Stimulated activated memory B cell treated with anti-CD40 and anti-IgM and Interleukin-4, amounts not matched to agents 10 μg/mL and 1 μg/mL and 100 μg/mL, for 72 hours (primary cell): ENCODE measurements at places on chromosomes 1 and 21.
A peak's percentile ranks its signal among the peaks of the same experiment; 100 is the strongest.

DNA sequence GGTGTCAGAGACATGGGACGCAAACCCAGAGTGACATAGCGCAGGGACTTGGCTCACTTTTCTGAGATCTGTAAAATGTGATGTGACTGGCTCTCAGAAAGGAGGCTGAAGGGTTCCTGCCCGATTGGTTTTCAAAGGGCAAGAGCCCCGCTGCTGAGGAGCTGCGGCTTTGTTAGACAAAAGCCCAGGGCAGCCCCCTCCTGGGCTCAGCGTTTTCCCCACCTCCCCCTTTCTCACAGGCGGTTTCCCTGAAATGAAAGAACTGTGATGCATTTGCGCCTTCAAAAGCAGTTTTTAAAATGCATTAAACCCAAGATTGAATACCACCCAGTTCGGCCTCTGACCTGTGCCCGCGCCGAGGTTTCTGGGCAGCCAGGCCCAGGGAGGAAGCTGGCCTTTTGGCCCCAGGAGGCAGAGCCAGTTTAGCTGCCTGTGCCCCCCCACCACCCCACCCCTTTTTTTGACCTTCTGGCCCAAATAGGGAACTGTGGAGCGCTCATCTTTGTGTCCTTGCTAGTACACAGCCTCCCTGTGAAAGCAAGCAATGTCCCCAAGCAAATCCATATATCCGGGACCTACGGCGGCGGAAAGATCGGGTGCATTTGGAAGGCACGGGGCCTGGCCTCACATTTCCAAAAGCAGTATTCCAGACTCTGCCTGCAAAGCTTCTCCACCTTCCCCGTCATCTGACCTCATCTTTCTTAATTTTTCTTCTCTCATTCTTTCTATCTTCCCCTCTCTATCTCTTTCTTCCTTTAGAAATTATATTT lies 28.6 kb downstream of the CD247 start:
- no peak for ATAC-seq

DNA sequence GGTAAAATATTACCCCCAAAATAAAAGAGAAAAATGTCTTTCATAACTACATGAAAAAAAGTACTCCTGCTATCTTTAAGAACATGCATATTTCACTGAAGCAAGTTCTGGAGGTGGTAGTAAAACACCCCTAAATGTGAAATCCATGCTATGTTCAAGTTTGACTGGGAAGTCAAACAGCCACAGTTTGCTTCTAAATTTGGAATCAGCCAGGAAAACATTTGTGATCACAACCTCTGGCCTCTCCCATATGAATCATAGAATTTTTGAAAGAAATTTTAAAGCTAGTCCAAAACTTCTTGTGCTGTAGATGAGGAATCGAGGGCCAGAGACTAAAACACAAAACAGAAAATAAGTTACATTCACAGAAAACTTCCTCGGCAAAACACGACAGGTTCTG lies 6.6 kb downstream of the SORT1 start:
- ATAC-seq, result no peak

- ATAC-seq, result no peak
Measured at GRCh38 chr1:118961156-118961555, 27.0 kb downstream of the TBX15 start.

- no peak for ATAC-seq
Measured at GRCh38 chr1:232372841-232373440, 257.0 kb downstream of the SIPA1L2 start.

- no peak for ATAC-seq
Measured at GRCh38 chr1:244280201-244280600, 171.5 kb downstream of the ADSS2 start.

- no peak for ATAC-seq
Measured at GRCh38 chr1:228852511-228853088, 117.3 kb downstream of the RHOU start.

GRCh38 chr1:3779265-3779911 lies 6.8 kb downstream of the SMIM1 start:
- ATAC-seq, result no peak

DNA sequence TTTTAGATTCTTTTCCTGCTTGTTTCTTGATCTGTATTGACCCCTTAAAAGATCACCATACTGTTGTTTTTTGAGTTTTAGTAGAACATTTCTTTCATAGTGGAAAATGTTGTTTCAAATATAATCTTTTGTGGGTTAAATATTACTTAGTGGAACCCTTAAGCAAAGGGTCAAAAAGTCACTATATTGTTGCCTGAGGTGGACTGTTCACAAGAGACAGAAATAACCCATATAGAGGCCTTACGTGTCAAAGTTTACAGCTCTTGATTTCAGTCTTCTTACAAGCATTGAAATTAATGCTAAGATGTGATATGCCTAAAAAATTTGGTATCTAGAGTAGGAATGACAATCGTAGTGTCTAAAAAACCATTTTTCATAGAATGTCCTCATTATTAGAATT lies 6.3 kb downstream of the DNAJB4 start:
- ATAC-seq, result no peak

GRCh38 chr1:226486161-226486560 lies 62.4 kb upstream of the STUM start:
- ATAC-seq, result no peak

- ATAC-seq, result no peak
Measured at GRCh38 chr21:17799414-17800164, 19.6 kb downstream of the C21orf91 start.

GRCh38 chr21:25280061-25280460 lies 327.2 kb downstream of the MRPL39 start:
- ATAC-seq, result no peak

DNA sequence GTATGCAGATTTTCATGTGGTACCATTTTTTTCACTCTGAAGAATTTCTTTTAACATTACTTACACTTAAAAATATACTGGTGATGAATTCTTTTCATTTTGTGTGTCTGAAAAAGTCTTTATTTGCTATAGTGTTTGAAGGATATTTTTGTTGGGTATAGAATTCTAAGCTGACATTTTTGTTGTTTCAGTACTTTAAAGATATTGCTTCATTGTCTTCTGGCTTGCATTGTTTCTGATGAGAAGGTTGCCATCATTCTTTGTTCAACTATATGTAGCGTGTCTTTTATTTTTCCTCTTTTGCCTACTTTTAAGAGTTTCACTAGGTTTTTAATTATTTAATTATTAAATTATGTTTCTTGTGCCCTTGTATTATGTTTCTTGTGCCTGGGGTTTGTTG lies 8.0 kb downstream of the HS2ST1 start:
- ATAC-seq, result no peak

GRCh38 chr1:161705537-161705936 lies 1.5 kb upstream of the FCRLA start:
- ATAC-seq, result peak; percentile 93

DNA sequence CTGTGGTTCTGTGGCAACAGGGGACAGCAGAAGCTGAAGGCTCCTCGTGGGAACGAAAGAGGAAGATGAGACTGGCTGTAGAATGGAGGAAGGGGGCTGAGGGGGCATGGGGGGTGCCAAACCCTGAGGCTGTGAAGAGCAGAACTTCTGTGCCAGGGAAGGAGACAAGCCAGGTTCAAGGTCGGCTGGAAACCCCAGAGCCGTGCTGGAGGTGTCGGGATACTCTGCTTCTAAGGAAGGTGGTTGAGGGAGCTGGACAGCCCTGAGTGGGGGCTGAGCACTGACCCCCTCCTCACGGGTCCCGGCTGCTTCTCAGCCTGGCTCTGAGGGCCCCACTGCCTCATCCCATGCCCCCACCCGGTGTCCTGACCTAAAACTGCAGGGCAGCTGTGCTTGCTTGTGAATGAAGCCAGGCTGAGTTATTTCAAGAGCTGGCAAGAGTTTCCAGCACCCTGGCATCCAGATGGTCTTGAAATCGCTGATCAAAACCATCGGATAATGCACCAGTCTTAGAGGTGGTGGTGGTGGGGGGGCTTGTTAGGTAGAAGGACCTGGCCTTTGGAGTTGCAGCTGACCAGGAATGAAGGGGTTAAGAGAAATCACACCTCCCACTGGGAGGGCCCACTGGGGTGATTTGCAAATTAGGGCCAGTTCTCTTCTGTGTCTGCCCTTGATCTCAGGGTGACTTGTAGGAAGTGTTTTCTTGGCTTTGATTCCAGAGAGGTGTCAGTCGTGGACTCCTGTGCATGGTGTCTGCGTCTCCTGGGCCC lies 218.9 kb upstream of the C1orf174 start:
- ATAC-seq, result no peak

DNA sequence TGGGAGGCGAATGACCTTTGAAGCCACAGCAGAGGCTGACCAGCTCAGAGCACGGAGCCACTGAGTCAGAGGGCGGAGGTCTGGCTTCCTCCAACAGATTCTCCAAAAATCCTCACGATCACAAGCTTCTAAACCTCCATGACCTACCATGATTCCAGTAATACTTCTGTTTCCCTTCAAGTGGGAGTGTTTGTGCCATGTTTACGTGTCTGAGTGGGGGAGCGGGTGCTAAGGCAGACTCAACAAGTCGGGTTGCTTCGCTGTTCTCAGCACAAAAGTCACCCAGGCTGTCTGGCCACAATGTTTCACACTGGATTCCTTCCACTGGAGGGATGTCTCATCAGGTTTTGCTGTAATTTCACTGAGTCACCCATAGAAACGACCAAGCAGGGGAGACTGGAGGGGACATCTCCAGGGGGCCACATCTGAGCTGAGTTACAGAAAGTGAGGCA lies 86.2 kb downstream of the SLC66A1 start:
- no peak for ATAC-seq

DNA sequence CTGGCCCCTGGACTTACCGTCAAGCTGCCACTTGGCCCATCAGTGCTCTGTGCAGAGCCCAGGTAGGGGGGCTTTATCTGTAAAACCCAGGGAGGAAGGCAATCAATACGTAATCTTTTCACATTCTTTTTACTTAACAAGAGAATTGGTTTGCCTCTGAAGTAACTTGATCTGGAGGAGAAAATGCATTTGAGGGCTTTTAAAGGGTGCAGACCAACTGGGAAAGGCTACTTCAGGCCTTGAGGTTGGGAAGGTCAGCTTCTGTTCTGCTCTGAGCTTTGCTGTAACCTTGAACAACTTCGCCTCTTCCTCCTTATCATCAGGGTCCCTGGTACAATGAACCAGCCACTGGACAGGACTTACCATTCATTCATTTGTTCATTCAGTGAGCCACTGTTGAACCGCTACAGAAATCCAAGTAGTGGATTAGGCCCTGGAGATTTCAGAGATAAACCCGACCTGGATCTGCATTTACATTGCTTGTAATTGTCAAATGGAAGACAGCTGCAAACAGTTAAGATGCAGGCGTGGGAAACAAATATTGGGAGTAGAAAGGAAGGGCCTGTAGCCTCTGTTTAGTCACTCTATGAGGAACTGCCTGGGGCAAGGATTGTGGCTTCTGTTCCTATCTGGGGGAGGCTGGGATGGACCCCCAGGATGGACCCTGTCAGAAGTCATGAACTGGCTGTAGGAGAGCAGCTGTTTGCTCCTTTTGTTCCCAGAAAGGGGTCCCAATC lies 90.9 kb downstream of the MAN1C1 start:
- no peak for ATAC-seq

- ATAC-seq, result peak; percentile 28
Measured at GRCh38 chr1:165543532-165544438, at the start of gene LRRC52. TSS of gene LRRC52 (plus strand) at chr1:165544000. CDS start at chr1:165544297, 297 bp downstream.

DNA sequence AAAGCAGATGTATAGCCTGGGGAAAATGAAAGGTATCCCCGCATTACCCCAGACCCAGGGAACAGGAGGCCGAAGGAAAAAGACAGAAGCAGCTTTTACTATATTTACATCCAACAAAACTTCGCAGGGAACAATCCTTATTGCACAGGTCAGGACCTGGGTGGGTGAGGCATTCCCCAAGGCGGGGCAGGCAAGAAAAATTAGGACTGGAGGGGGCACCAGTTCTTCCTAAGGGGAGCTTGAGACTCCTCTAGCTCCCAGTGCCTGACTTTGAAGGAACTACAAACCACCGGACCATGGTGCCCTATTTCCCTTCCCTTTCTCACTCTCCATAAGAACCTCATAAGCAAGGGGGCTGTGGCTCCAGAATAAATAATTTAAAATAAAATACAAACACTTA lies 6.7 kb upstream of the GATAD2B start:
- no peak for ATAC-seq

DNA sequence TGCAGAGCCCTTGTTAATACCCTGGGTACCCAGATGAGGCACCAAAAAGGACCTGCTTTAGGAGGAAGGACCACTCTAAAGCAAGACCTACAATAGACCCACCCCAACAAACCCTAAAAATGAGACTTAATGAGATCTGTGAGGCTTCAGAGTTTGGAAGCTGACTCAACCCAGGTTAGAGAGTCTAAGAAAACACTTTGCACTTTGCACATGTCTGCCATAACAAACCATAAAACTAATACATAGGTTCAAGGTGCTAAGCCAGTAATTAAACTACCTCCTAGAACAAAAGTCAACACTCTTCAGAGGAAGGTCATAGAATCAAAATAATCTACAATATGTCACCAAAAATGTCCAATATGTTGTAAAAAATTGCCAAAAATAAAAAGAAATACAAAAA lies 124.7 kb upstream of the C1orf21 start:
- no peak for ATAC-seq

DNA sequence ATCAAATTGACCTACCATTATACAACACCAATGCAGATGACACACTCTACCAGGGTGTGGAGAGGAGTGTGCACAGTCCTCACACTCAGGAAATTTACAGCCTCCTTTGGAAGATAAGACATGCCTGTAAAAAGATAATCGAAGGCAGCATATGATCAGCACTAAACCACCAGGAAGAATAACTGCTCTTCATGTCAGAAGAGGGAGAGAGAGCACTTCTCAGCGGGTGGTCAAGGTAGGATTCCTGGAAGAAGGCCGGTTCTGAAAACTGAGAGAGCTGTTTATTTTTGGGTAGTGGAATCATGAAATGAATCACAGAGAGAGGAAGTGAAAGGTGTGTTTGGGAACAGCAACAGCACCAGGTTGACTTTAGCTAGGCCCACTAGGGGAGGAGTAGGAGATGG lies 14.0 kb upstream of the ZNF697 start:
- peak; percentile 61 for ATAC-seq

- no peak for ATAC-seq
Measured at GRCh38 chr21:14824126-14824525, 240.7 kb downstream of the NRIP1 start.

GRCh38 chr1:28981210-28981609 lies 66.8 kb downstream of the EPB41 start:
- no peak for ATAC-seq

- no peak for ATAC-seq
Measured at GRCh38 chr1:119075614-119076013, 64.8 kb downstream of the WARS2 start.

GRCh38 chr1:42927920-42928505 lies 30.7 kb downstream of the SLC2A1 start:
- no peak for ATAC-seq

GRCh38 chr1:65964123-65964522 lies 171.4 kb downstream of the PDE4B start:
- ATAC-seq, result no peak

GRCh38 chr21:33109574-33110339 lies 39.8 kb downstream of the OLIG1 start:
- ATAC-seq, result no peak

DNA sequence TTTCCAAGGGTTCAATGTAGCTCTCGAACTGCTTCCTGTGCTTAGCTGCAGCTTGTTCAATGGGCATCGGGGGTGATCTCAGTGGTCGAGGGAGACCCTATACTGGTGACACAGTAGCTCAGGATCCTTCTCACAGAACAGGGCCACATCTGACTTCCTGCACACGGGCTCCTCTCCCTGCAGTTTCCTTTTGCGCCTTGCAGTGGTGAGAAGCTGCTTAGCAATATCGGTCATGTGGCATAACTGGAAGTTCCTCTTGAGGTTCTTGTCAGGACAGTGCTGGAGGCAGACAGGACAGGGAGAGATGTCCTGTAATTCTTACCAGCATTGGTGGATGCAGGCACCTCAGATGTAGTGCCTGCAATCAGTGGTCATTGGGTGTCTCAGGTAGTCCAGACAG lies 140.5 kb upstream of the MAP1LC3C start:
- ATAC-seq, result no peak
